ENCODE measurements at places on chromosomes 16 and 17.

- no peak for DNase-seq
Measured at GRCh38 chr17:41547378-41547841, 19.3 kb upstream of the KRT19 start.

DNA sequence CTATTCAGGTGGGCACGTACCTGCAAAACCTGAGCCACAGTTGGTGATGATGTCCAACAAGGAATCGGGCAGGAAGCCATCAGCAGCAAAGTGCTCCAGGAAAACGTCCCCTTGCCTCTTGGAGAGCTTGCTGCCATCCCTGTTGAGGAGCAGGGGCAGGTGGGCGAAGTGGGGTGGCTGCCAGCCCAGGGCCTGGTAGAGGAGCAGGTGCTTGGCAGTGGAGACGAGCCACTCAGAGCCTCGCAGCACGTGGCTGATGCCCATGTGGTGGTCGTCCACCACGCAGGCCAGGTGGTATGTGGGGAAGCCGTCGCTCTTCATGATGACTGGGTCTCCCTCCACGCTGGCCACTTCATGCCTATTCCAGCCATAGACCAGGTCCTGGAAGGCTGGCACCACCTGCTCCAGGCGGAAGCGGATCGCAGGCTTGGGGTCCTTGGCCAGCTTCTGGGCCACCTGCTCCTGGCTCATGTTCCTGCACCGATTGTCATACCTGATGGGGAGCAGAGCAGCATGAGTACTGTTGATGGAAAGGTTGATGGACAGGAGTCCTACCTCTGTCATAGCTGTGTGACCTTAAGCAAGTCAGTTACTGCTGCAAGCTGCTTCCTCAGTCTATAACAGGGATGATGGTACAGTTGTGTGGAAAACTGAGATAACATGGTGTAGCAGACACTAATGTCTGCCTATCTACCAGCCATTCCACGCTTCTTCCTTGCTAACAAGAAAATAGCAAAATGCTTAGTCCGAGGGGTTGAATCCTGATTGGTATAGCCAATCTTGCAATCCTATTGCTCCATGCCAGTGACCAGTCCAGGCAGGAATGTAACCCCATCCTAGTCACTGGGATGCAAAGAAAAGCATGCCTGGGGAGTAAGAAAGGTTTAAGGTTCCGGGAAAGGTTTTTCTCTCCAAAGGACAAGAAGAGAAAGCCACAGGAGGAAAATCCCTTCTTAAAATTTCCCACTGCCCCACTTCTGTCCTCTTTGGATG lies 22.0 kb downstream of the EARS2 start:
- no peak for DNase-seq

- DNase-seq = no peak
Measured at GRCh38 chr17:51540151-51540550, 279.8 kb downstream of the UTP18 start.

DNA sequence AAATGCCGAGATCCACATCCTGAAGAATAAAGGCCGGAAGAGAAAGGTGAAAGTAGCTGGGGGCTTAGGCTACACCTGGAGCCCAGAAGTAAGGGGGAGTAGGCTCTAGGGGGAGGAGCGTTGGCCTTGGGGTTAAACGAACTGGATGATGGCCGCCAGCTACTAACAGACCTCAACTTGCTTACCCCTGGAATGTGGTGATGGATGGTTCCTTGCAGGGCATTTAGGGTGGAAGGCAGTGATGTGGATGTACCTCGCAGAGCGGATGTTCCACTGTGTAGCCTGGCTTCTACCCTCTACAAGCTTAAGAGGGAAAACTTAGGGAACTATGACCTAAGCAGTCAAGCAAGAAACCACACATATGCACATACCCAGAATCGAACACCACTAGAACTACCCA lies 2.3 kb upstream of the MAZ start:
- DNase-seq = no peak

DNA sequence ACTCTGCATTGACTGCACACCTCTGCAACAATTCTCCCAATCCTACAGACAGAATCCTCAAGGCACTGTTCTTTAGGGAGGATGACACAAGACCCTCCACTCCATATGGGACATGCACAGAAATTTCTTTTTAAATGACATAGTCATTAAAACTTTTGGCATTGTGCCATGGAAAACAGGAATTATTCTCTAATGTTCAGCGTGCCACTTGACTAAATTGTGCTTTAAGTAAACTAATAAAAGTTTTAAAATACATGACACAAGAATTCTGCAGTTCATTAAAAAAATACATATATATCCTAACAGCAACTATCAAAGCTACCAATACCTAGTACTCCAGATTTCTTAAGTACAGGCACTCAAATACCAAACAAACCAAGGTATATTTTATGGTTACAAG lies 16.0 kb downstream of the CEP112 start:
- no peak for DNase-seq

GRCh38 chr17:29694918-29695563 lies 72.3 kb upstream of the CORO6 start:
- no peak for DNase-seq

DNA sequence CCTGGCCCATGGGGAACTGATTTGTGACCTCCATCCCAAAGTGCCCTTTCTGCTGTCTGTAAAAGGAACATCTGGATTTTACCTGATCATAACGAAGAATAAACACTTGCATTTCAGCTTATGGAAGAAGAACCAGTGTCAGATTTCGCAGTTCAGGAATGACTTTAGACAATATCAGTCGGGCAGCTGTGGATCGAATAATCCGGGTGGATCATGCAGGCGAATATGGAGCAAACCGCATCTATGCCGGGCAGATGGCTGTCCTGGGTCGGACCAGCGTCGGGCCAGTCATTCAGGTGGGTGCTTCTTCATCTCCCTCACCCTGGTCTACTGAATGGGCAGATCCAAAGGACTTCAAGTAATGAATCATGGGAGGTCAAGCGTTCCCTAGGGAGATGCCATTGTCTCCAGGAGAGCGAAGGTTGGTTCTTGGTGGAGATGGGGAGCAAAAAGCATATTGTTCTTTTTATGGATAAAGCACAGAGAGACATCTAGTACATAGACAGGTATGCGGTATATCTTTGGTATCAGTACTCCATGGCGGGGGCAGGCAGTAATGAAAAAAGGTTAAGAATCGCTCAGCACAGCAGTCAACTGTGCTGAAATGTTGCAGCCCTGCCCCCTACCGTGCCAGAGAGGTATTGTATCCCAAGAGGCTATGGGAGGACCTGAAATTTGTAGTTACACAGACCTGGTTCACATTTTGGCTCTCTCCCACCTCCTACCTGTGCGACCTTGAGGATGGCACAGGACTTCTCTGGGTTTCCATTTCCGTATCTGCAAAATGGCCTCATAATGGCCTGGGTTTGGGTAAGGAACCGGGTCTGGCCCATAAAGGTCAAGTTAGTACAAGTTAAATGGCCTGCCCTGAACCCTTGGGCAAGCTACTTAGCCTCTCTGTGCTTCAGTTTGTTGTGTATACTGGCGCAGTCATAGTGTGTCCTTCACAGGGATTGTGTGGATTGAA lies 4.7 kb downstream of the COQ7 start:
- DNase-seq = peak; percentile 25

DNA sequence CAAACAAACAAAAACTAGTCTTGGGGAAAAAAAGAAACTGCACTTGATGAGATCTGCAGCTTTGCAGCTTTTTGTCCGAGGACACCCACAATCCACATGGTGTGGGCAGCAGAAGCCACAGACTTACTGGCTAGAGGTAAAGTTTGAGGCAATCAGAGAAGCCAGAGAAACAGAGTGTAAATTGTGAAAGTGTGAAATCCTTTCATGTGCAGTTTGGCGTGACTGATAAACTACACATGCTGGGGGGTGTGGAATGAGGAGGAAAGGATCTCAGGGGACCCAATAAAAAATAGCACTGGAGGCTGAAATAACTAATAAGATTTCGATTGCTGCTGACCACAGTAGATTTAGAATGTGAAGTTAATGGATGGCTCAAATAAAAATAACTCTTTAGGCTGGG lies 42.4 kb upstream of the HOXB13 start:
- DNase-seq = no peak

DNA sequence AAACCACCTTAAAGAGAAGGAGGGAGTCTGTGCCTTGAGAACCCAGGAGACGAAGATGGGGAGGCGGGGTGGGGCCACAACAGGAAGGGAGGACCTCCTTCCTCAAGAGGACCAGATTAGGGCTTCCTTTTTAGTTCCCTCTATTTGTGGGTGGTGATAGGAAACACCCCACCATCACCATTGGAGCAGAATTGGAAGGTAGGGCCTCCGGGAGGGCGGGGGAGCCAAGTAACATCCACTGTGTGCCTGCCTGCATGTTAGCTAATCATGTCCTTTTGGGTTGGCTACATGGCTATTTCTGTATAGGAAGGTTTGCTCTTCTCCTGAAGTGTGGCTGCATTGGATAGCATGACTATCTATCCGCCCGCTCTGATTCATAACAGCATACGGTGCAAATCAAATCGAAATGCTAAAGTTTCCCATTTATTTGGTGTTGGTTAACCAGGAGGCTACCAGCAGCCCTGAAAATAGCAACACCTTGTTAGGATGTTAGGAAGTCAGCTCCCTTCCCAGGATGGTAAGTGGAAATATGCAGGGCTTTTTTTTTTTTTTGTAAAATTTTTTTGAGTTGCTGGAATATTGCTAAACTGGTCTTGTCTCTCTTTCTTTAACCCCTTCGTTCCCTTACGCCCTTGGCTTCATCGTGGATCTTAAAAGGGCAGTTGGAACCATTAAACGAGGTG lies 4.2 kb downstream of the SYT17 start:
- DNase-seq = no peak

DNA sequence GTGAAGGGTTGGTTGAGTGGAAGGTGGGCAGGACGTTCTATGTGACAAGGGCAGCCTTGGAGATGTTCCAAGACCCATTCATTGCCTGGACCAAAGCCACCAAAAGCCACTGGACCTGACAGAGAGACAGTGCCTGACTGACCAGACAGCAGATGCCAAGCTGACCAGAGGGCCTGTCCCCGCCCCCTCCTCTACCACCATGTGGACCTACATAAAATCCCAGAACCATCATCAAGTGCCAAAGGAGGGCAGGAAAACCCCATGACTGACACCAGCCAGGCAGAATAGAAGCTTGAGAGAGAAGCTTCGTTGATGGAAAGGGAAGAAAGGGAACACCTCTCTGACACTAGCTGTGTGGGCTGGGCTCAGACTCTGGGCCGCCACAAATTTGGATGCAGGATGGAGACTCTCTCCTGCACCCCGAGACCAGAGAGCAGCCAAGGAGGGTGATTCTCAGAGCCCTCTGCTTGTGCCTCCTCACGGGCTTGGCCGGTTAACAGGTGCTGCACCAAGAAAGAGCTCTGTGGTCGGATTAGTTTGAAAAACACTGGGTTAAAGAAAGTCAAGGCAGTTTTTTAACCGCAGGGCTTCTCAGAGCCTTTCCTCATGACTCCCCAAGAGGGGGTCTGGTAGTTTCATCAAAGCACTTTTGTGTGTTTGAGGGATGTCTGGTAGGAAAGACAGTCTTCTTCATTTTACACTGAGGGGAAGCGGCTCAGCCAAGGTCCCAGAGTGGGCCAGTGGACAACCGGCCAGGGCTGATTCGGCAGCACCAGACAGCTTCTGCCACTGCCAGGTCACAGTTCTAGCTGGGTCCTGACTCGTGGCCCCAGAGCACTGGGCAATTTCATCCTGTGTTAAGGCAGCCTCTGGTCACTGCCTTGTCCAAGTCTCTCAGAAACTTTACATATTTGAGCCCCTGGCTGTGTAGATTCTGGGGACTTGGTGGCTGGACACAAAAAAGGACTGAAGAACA lies 1.7 kb downstream of the TNFRSF13B start:
- DNase-seq = no peak

DNA sequence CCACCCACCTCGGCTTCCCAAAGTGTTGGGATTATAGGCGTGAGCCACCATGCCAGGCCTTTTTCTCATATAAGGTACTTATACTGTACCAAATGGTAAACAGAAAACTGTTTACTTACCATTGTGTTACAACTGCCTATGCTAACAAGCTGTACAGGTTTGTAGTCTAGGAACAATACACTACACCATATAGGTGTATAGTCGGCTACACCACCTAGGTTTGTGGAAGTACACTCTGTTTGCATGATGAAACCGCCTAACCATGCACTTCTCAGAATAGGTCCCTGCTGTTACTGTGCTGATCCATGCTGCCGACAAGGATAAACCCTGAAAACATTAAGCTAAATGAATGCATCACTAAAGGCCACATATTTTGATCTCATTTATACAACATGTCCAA lies 18.9 kb downstream of the DNAJA2 start:
- no peak for DNase-seq

DNA sequence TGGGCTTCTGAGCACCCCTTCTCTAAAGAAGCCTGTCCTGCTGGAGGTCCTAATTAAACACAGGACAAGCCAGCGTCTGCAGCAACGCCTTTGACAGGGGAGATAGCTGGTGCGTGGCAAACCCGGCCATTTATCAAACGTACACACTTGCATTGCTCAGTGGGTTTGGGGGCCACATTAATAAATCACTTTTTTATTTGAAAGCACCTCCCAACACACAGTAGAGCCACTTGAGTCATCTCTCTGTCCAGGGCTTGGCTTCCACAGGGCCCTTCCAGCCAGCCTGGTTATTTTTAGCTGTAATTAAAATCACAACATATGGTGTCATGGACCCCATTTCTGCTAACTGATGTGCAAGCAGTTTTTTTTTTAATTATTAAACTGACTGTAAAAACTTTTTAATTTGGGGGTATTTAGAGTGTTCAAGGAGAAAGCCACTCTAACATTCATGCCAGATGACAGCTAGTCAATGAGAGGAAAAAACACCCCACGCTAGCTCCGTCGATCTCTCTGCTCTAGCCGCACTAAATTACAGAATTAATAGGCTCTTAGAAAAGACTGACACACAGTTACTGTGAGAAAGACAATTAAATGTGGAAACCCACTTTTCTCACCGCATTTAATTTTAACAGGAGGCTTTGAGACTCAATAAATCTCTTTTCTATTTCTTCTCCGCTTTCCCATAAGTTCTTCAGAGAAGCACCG lies 201.0 kb upstream of the WSCD1 start:
- no peak for DNase-seq

- DNase-seq = no peak
Measured at GRCh38 chr16:64136314-64136713, 985.5 kb downstream of the CDH11 start.

GRCh38 chr17:53924530-53925455 lies 102.1 kb downstream of the KIF2B start:
- DNase-seq = no peak

DNA sequence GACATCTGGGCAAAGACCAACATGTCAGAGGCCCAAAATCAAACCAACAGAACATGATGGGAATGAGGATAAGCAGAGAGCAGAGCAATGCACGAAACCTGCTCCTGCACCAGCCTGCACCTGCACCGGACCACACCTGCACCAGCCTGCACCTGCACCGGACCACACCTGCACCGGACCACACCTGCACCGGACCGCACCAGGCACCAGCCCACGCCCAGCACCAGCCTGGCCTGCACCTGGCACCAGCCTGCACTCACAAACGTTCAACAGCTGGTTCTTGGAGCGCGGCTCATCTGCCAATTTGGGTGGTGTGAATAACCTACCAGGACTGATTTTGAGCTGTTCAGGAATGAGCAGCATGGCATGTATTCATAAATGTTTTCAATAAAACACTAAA lies 18.2 kb downstream of the CEP131 start:
- DNase-seq = no peak

DNA sequence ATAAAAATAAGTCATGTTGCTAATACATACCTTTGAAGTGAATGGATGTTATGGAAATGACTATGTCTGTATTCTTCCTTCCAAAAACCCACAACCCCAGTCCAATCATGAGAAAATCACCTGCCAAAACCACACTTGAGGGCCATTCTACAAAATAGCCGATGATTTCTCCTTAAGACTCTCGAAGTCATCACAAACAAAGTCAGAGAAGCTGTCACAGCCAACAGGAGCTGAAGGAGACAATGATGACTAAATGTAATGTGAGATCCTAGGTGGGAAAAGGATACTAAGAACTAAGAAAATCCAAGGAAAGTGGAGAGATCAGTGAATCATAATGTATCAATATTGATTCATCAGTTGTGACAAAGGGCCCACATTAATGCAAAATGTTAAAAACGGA lies 432.9 kb upstream of the DYNLRB2 start:
- peak; percentile 48 for DNase-seq

Data from fibroblast of skin of abdomen (primary cell).